ENCODE measurements at places on chromosomes 13 and 19.

- DNase-seq = no peak
Measured at GRCh38 chr13:112845511-112846144, 123.4 kb upstream of the MCF2L start.

- no peak for DNase-seq
Measured at GRCh38 chr19:30648866-30649862, 277.0 kb downstream of the ZNF536 start.

GRCh38 chr19:5023128-5023571 lies 54.2 kb downstream of the KDM4B start:
- DNase-seq = no peak

GRCh38 chr19:19758164-19758563 lies 25.3 kb upstream of the ZNF14 start:
- no peak for DNase-seq

GRCh38 chr13:66933994-66934393 lies 296.1 kb downstream of the PCDH9 start:
- DNase-seq = peak; percentile 86

- no peak for DNase-seq
Measured at GRCh38 chr13:30191491-30192100, 115.8 kb downstream of the KATNAL1 start.

DNA sequence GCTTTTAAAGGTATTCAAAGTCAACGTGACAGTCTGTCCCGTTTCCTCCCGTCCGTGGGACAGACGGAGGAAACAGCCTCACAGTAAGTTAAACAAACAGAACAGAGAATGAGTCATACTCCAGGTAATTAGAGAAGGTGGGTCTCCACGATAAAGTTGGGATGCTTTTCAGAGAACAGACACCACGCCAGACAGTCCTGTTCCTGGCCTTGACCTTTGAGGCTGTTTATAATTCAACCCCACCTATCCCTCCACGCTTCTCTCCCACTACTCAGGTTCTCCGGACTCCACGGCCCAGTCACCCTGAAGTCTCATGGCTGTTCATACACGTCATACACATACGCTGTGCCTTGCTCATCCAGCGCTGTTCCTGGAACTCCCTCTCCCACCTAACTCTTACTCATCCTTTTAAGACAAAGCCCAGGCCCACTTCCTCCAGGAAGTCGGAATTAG lies 42.5 kb downstream of the ARHGEF18 start:
- peak; percentile 66 for DNase-seq

DNA sequence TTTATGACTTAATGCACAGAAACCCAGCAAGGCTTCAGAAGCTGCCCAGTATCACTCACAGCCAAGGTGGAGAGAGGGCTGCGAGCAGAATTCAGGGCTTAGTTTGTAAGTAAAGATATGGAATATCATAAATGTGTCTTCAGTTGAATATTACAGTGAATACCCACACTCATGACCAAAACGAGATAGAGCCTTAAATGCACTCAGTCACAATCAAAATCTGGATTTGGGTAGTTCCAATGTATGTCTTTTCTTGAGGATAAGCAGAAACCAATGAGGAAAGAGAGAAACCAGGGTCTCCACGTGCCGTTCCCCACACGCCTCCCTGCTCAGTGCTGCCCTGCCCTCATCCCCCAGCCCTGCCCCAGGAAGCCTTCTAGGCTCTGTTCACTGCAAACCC lies 94.9 kb downstream of the ZIC5 start:
- DNase-seq = no peak

GRCh38 chr13:103140001-103140671 lies 73.9 kb upstream of the SLC10A2 start:
- DNase-seq = peak; percentile 33

GRCh38 chr19:14409146-14410023 lies 9.8 kb downstream of the DDX39A start:
- no peak for DNase-seq
